ENCODE measurements at places on chromosomes 12 and 14. TPM values are rescaled to one million over a fixed set of nuclear protein-coding genes. Genes with fewer than 3 reads are reported as not detected.
A peak's percentile ranks its signal among the peaks of the same experiment; 100 is the strongest.

Gene PLEK2
- total RNA-seq = 0.43 TPM

Gene DHH
- total RNA-seq = 0.08 TPM

Gene C12orf54
- not detected for total RNA-seq

Gene MAX
- 134 TPM for total RNA-seq

Gene AICDA
- total RNA-seq = not detected

Gene ADAM21
- total RNA-seq = not detected

Gene ARF3
- 114 TPM for total RNA-seq

Gene SERPINA9
- not detected for total RNA-seq

Gene CCDC38
- not detected for total RNA-seq

Gene ASPG
- total RNA-seq = not detected

- peaks cover 15% of the 10 kb centered on the region for H3K4me1 ChIP-seq
- peaks cover 12% of the 10 kb centered on the region for H3K27me3 ChIP-seq
- no peak overlapping the region for H3K4me3 ChIP-seq
- no peak for DNase-seq
- H3K27ac ChIP-seq = no peak overlapping the region
Measured at GRCh38 chr14:72818998-72819397, 74.9 kb downstream of the DPF3 start.

DNA sequence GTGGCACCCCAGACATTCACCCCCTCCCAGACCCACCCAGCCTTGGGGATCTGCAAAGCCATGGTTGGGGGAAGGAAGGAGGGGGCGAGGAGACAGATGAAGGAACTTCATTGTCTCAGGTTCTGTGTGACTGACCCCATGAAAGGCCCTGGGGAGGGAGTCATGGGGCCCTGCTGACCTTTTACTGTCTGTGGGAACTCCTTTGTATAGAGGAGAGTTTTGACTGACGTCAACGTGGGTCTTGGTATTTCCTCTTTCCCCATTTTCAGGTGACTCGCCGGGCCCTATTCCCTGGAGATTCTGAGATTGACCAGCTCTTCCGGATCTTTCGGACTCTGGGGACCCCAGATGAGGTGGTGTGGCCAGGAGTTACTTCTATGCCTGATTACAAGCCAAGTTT, 3.1 kb upstream of the RAB5B start:
- H3K4me1 ChIP-seq = peaks cover 39% of the 10 kb centered on the region
- H3K4me3 ChIP-seq = no peak overlapping the region

- no peak overlapping the region for H3K27ac ChIP-seq
- no peak overlapping the region for H3K4me3 ChIP-seq
- H3K36me3 ChIP-seq = no peaks in the 10 kb centered on the region
- no peaks in the 10 kb centered on the region for H3K27me3 ChIP-seq
Measured at GRCh38 chr12:96155781-96156180, 38.4 kb upstream of the ELK3 start.

- no peaks in the 10 kb centered on the region for H3K27me3 ChIP-seq
- H3K27ac ChIP-seq = peak overlapping the region; percentile 4
- no peak overlapping the region for H3K4me3 ChIP-seq
Measured at GRCh38 chr12:123395236-123395635, 11.3 kb downstream of the KMT5A start.

- no peak for DNase-seq
- H3K4me1 ChIP-seq = peaks cover 2% of the 10 kb centered on the region
- no peak overlapping the region for H3K4me3 ChIP-seq
- H3K27me3 ChIP-seq = no peaks in the 10 kb centered on the region
Measured at GRCh38 chr12:112194601-112195247, 69.4 kb downstream of the TRAFD1 start.

DNA sequence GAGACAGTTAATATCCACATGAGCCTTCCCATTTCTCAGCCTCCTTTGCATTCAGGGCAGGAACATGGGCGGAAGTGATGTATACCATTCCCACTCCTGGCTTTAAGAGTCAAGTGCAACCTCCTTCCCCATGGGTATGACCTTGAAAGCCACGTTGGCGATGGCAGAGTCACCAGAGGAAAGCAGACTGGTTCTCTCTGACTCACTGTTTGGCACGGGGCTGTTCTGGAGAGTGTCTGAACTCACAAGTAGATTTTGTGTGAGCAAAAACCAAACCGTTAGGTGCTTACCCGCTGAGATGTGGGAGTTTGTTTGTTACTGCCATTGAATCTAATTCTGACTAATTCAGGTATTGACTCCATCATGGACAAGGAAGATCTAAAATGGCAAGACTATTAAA, 36.7 kb upstream of the PZP start:
- DNase-seq = peak; percentile 55
- H3K27me3 ChIP-seq = peaks cover 3% of the 10 kb centered on the region
- no peak overlapping the region for H3K4me3 ChIP-seq
- peaks cover 31% of the 10 kb centered on the region for H3K4me1 ChIP-seq
- no peak overlapping the region for H3K27ac ChIP-seq

- no peaks in the 10 kb centered on the region for H3K4me1 ChIP-seq
- no peak for DNase-seq
- no peak overlapping the region for H3K4me3 ChIP-seq
- H3K27ac ChIP-seq = no peak overlapping the region
- peaks cover 18% of the 10 kb centered on the region for H3K27me3 ChIP-seq
- H3K36me3 ChIP-seq = peaks cover 22% of the 10 kb centered on the region
Measured at GRCh38 chr14:61146899-61147298, 134.2 kb downstream of the TMEM30B start.

DNA sequence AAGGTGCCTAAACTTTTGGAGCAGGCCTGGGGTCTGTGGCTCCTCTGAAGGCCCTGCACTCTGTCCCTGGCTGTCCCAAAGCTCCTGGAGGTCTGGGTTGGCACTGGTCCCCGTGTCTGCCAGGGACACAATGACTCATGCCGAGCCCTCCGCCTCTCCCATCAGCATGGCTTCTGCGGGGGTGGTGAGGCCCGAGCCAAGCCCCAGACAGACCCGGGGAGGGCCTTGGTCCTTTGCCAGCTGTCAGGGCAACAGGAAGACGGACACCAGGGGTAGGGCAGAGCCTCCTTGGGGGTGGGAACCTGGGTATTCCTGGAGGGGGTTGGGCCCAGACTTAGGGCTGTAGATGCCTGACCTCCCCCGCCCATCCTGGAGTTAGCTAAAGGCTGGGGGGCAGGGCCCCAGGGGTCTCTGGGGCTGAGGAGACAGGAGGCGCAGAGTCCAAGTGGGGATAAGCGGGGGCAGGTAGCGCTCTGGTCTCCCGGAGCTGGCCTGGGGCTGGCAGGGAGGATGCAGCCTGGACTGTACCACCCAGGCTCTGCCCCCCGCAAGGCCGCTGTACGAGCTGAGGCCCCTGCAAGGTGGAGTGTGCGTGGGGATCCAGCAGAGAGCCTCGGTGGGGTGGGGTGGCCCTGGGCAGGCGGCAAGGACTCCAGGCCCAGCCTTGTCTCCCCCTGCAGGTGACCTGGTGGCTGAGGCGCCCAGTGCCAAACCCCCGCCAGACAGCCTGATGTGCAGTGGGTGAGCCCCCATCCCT, 16.4 kb upstream of the PUS1 start:
- DNase-seq = no peak
- H3K27ac ChIP-seq = no peak overlapping the region
- no peaks in the 10 kb centered on the region for H3K27me3 ChIP-seq
- peaks cover 6% of the 10 kb centered on the region for H3K36me3 ChIP-seq

GRCh38 chr12:116504438-116504837, 54.7 kb upstream of the MAP1LC3B2 start:
- H3K36me3 ChIP-seq = no peaks in the 10 kb centered on the region
- no peak overlapping the region for H3K27ac ChIP-seq
- H3K4me1 ChIP-seq = peaks cover 7% of the 10 kb centered on the region
- no peak for DNase-seq
- peaks cover 13% of the 10 kb centered on the region for H3K27me3 ChIP-seq

- H3K4me3 ChIP-seq = no peak overlapping the region
- peaks cover 13% of the 10 kb centered on the region for H3K27me3 ChIP-seq
- no peak for DNase-seq
- no peak overlapping the region for H3K27ac ChIP-seq
Measured at GRCh38 chr14:92412912-92413311, 89.9 kb downstream of the SLC24A4 start.

GRCh38 chr14:90088176-90088575, 26.4 kb downstream of the KCNK13 start:
- no peaks in the 10 kb centered on the region for H3K36me3 ChIP-seq
- H3K27ac ChIP-seq = no peak overlapping the region
- no peak for DNase-seq
- peaks cover under 1% of the 10 kb centered on the region for H3K4me1 ChIP-seq

- H3K27me3 ChIP-seq = peaks cover 2% of the 10 kb centered on the region
- H3K36me3 ChIP-seq = no peaks in the 10 kb centered on the region
- no peak overlapping the region for H3K4me3 ChIP-seq
- DNase-seq = no peak
- no peak overlapping the region for H3K27ac ChIP-seq
Measured at GRCh38 chr12:122062832-122063693, 15.5 kb upstream of the MLXIP start.

DNA sequence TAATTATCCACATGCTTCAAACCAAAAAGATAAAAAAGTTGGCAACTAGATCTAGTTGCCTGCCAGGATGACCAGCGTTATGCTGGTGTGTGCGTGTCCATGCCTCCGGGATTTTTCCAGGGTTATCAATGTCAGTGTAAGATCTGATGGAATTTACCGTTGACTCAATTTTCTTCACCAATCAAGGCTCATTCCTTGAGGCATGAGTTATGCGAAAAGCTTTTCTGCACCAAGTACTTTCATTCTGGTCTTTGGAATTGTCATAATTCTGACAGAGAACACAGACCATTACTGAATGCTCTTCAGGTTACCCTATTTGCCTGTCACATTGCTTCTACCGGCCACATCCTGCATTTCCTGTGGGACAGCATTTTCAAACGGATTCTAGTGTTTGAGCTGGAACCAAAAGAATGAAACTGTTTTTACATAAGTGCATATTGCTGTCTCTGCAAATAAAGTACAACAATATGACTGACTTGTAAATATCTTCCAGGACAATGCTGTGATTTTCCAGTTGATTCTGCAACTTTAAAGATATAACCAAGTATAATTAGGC, 91.8 kb downstream of the DUSP16 start:
- H3K27me3 ChIP-seq = no peaks in the 10 kb centered on the region
- peak overlapping the region; percentile 74 for H3K27ac ChIP-seq
- DNase-seq = no peak
- no peak overlapping the region for H3K4me3 ChIP-seq
- peaks cover 73% of the 10 kb centered on the region for H3K36me3 ChIP-seq

DNA sequence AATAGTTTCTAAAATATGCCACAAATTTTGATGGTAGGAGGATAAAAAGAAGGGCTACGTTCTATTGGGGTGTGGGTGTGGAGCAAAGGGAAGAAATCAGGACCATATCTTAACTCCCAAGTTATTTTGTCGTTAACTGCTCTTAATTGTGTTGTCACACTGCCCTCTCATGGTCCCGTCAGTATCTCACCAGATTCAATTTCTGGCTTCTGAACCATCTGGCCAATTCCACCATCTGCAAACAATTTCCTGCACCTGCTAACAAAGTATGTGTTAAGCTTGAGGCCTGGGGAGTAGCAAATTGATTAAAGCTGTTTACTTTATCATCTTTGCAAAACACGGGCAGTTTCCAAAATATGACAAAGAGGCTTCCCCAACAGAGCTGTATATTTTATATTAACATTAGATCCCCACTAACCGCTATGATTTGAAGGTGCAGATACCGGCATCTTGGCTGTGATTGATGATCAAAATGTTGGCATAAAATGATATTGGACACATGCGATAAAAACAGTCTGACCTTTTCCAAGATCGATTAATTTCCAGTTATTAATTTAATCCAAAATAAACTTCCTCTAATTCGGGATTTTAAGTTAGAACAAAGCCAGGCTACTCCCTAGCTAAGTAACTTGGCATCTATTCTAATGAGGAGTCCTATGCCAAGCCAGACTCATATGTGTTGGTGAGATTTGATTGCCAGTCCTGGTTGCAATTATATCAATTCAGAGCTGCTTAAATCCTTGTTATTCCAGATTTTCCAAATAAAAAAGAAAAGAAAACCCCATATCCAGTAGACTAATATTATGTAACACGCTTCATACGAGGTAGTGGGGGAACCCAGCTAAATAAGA, 6.9 kb upstream of the DNM1L start:
- H3K27me3 ChIP-seq = peaks cover 13% of the 10 kb centered on the region
- no peaks in the 10 kb centered on the region for H3K36me3 ChIP-seq
- no peak overlapping the region for H3K4me3 ChIP-seq

GRCh38 chr14:73305499-73305898, 68.2 kb downstream of the PAPLN start:
- no peak for DNase-seq
- peaks cover 2% of the 10 kb centered on the region for H3K4me1 ChIP-seq
- no peaks in the 10 kb centered on the region for H3K27me3 ChIP-seq
- no peak overlapping the region for H3K27ac ChIP-seq
- no peak overlapping the region for H3K4me3 ChIP-seq

GRCh38 chr12:28824849-28825248, 324.2 kb upstream of the FAR2 start:
- no peaks in the 10 kb centered on the region for H3K36me3 ChIP-seq
- no peak for DNase-seq
- H3K27ac ChIP-seq = no peak overlapping the region
- H3K4me1 ChIP-seq = no peaks in the 10 kb centered on the region
- no peaks in the 10 kb centered on the region for H3K27me3 ChIP-seq

DNA sequence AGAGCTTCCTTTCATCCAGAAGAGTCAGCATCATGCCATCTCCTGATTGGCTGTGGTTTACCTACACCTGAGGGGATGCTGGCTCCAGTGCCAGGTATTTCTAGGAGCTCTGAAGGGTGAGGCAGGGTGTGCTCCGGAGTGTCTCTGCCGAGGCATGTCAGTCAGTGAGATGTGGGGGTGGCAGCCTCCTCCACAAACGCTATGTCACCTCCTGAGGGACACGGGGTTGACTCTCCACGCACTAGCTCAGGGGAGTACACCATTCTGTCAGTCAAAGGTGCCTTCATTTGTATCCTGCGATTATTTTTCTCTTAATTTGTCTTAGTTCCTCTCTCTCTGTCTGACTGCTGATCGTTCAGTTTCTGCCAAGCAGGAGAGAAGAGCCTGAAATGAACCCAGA, 604.5 kb downstream of the VRK1 start:
- H3K36me3 ChIP-seq = peaks cover 7% of the 10 kb centered on the region
- H3K4me1 ChIP-seq = peaks cover 2% of the 10 kb centered on the region
- H3K27ac ChIP-seq = no peak overlapping the region
- no peaks in the 10 kb centered on the region for H3K27me3 ChIP-seq
- no peak overlapping the region for H3K4me3 ChIP-seq

GRCh38 chr12:98062464-98063245, 452.7 kb upstream of the TMPO start:
- H3K4me3 ChIP-seq = no peak overlapping the region
- H3K27me3 ChIP-seq = no peaks in the 10 kb centered on the region
- no peaks in the 10 kb centered on the region for H3K36me3 ChIP-seq
- H3K27ac ChIP-seq = no peak overlapping the region
